ENCODE measurements at places on chromosomes 11 and 22.

DNA sequence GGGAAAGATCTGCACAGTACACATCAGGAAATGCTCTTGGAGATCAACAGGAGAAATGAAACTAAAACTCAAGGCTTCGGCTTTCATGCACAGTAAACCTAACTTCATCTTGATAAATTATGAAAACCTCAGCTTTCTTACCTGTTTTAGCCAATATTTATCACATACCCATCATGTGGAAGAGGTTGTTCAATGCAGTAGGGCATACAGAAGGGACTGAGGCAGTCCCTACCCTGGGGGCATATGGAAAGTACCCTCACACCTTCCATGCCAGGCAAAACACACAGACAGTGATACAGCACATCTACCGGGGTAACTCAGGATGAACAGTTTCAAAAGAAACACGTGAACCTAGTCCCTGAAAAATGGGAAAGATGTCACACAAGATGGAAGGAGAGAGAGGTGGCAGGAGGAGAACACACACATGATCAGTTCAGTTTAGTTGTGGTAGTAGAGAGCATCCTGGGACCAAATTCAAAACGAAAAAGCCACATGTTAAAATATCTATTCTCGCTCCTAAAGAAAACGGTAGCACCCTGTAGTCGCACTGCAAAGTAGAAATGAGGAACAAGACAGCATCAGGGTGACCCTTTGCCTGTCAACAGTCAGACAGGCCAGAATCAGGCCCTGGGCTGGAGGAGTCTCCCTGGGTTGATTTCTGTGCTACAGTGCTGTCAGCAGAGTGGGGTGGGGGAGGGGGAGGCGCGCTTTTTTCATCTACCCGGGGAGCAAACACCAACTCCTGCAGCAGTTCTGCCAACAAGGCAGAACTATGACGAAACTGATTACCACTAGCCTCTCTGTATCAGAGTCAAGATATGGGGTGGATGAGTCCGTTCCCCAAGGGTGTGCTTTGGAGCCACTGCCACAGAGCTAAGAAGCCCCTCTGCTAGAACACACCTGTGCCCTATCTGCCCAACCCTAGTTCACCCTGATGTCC lies 1.3 kb downstream of the HIRA start:
- DNase-seq = no peak

DNA sequence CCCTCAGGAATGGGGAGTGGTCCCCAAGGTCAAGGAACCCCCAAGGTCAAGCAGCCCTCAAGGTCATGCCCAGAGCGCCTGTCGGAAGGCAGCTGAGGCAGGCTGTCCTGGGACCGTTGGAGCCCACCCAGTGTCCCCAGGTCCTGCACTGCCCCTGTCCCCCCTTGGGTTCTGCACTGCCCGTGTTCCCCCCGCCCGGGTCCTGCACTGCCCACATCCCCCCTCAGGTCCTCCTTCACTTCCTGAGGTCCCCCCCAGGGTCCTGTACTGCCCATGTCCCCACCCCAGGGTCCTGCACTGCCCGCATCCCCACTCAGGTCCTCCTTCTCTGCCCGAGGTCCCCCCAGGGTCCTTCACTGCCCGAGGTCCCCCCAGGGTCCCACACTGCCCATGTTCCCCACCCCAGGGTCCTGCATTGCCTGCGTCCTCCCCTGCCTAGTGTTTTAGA lies 1073.0 kb downstream of the BRD1 start:
- no peak for DNase-seq

- DNase-seq = no peak
These were observed 138.8 kb upstream of the SORL1-AS1 start for GRCh38 chr11:121591405-121592033.

- DNase-seq = no peak
These were observed 108.7 kb upstream of the THY1 start for GRCh38 chr11:119531623-119532022.

- no peak for DNase-seq
These were observed 67.9 kb downstream of the CYB5R2 start for GRCh38 chr11:7605186-7605943.

- DNase-seq = no peak
These were observed 752 bp downstream of the MUC2 start for GRCh38 chr11:1075341-1075911.

- DNase-seq = no peak
These were observed 33.9 kb downstream of the ALX4 start for GRCh38 chr11:44275961-44276550.

DNA sequence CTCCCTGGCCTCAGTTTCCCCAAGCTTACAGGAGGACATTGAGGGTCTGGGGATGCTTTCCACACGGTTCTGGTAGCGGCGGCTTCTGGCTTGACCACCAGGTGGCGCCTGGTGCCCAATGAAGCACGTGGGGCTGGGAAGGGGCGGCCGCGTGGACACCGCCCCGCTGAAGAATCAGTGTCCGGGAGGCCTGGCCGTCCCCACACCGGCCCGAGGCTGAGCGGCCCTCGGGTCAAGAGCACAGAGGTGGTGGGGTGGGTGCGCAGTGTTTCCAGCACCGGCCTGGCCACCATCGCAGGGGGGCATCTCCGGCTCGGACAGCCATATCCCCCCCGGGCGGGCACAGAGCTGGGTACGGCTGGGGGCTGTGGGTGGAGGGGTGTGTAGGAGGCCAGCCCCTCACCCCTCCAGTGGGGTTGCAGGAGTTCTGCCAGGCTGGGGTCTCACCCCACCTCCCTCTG lies 27.8 kb upstream of the PPARA start:
- no peak for DNase-seq

DNA sequence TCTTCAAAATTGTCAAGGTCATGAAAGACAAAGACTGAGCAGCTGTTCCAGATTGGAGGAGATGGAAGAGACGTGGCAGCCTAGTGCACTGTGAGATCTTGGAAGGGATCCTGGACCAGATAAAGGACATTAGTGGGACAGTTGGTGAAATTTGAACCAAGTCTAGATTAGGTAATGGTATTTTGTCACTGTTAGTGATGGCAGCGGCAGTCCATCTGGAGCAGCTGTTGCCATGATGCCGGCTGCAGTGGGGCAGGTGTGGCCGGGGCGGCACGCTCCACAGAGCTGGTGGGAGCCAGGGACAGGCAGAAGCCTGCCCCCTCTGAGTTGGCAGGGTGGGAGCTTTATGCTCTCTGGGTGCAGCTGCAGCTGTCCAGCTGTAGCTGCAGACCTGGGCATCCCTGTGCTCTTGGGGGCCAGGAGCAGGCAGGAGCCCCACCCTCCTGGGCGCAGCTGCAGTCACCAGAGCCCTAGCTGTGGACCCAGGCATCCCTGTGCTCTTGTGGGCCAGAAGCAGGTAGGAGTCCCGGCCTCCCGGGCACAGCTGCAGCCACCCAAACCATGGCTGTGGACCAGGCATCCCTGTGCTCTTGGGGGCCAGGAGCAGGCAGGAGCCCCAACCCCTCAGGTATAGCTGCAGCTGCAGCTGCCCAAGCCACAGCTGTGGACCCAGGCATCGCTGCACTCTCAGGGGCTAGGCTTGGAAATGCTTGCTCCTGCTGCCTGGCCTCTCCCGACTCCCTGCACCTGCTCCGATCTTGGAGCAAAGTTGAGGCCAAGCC lies 20.7 kb downstream of the DIXDC1 start:
- DNase-seq = no peak

DNA sequence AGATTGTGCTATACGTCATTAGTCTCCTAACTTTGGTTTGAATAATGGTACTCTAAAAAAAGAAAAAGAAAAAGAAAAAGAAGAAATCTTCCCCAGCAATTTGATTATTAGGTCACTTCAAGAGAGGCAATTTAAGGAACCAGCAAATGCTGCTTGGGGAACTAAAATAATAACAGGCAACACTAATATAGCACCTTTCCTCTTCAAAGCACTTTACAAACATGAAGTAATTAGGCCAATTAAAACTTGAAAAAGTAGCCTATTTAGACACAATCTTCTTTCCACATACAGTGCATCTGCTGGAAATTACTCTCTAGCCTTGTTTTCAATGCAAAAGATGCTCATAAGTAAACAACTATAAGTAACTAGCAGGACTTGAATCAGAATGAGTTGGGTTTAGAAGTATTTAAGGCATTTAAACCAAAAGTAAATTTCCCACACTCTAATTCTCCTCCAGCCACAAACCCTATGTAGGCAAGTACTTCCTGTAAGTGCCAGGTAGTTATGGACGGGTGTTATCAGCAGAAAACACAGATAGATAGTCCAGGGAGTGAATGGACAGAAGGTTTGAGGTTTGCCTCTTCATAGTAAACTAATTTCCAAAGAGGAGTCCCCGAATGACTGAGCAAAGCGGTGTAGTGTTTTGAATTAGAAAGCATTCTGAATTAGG lies 44.5 kb downstream of the LRRC4C start:
- no peak for DNase-seq

DNA sequence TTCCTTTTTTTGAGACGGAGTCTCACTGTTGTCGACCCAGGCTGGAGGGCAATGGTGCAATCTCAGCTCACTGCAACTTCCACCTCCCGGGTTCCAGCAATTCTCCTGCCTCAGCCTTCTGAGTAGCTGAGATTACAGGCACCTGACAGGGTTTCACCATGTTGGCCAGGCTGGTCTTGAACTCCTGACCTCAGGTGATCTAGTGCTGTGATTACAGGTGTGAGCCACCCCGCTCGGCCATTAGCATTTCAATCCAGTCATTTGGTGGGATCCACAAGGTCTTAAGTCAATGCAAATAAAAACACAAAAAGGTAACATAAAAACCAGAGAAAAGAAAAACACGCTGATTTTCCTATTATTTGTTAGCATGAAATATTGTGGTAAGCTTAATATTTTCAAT lies 1227.2 kb upstream of the TENM4 start:
- DNase-seq = no peak

GRCh38 chr11:61971248-61972111 lies 4.0 kb upstream of the FTH1 start:
- peak; percentile 72 for DNase-seq

- no peak for DNase-seq
These were observed 7.7 kb upstream of the OR8B12 start for GRCh38 chr11:124551189-124551588.

DNA sequence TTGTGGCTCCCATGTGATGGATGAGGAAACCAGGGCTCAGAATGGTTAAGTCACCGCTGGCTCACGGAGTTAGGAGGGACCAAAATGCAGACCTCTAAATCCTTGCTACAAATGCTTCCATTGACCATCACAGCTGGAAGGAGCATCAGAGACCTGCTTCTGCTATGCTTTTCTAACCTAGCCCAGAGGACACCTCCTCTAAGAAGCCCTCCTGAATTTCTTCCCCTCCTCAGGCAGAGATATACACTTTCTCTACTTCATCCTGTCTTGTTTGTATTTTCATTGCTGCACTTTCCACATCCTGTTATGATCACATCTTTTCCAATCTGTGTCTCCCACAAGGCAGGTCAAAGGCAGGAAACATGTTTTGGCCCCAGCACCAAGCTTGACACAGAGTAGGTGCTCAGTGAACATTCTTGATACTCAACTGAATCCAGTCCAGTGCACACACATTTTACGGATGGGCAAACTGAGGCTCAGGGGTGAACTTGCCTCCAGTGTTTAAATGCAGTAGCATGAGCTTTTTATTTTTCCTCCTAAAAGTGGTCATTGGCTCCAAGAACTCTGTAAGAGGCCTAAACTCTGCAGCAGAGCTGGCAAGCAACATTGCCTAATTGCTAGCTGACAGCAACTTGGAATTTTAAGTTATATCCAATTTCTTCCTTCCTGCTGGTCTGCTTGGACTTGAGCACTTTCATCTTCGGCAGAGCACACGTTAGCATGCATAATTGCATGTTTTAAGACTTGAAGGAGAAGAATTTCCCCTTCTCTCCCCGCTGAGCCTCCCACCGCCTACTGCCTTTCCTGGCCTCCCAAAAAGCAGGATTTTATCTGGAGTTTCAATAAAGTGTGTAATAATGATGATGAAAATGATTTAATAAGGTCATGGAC lies 12.7 kb downstream of the SCUBE1 start:
- no peak for DNase-seq

DNA sequence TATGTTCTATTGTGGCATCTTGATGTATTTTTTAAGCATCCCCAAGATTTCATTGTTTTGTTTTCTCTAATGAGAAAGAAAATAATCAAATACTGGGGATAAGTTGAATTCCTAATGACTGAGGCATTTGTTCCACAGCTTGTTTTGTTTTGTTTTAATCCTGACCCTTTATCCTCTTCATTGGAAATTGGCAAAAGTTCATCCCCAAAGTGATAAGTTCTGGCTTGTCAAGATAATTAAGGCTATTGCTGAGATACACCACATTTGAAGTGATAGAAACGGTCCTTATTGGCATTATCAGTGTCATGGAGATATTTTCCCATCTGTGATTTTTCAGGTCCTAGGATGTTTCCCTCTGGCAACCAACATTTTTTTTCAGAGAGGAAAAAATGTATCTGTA lies 65.0 kb downstream of the SLC36A4 start:
- DNase-seq = no peak

GRCh38 chr11:125982348-125982730 lies 36.5 kb downstream of the VSIG10L2 start:
- DNase-seq = no peak

DNA sequence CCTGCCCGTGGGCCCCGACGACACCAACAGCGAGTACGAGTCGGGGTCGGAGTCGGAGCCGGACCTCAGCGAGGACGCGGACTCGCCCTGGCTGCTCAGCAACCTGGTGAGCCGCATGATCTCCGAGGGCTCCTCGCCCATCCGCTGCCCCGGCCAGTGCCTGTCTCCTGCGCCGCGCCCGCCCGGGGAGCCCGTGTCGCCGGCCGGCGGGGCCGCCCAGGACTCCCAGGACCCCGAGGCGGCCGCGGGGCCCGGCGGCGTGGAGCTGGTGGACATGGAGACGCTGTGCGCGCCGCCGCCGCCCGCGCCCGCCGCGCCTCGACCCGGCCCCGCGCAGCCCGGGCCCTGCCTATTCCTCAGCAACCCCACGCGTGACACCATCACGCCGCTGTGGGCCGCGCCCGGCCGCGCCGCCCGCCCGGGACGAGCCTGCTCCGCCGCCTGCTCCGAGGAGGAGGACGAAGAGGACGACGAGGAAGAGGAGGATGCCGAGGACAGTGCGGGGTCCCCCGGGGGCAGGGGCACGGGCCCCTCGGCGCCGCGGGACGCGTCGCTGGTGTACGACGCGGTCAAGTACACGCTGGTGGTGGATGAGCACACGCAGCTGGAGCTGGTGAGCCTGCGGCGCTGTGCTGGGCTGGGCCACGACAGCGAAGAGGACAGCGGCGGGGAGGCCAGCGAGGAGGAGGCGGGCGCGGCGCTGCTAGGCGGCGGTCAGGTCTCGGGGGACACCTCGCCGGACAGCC lies 3.8 kb downstream of the MAPK8IP2 start:
- no peak for DNase-seq

Data from cortex of kidney (tissue), 1 donor.